SK-N-SH treated with all-trans-retinoic acid at 6 μM for 48 hours (cell line): ENCODE measurements at places on chromosomes 7 and 10.
A peak's percentile ranks its signal among the peaks of the same experiment; 100 is the strongest.

DNA sequence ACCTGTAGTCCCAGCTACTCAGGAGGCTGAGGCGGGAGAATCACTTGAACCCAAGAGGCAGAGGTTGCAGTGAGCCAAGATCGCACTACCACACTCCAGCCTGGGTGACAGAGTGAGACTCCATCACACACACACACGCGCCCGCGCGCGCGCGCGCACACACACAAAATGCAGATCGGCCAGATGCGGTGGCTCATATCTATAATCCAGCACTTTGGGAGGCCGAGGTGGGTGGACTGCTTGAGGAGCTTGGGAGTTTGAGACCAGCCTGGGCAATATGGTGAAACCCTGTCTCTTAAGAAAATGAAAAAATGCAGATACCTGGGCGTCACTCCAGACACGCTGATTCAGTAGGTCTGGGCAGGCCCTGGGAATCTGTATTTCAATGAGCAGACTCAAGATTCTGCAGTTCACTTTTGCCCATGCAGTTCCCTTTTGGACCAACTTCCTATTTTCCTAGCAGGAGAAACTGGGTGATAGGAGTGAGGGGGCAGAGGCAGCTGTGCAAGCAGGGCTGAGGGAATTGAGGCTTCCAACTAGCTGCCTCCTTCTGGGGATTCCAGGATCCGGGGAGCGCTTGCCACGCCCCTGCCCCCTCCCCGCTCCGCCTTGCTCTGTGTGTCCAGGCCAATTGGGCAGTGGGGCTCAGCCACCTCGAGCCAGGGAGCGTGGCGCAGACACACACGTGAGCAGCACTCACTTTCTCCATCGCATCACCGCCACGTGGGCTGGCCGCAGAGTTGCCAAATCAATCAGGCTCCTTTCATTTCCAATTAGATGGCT, 173.6 kb downstream of the SH3PXD2A start:
- ATAC-seq = no peak

DNA sequence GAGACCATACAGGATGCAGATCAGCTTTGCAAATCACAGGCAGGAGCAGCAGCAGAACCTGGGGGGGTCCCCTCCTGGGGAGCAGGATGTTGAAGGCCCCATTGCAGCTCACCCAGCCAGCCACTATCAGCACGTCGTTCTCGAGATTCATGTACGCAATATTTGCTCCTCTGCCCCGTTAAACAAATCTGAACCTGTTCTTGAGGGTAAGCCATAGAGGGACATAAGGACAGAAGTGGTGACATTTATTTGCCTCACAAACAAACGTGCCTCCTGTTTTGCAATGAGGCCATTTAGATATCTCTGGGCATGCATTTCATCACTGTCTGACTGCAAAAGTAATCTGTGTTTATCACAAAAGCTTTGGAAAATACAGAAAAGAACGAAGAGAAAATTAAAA, 87.3 kb upstream of the BAIAP2L1 start:
- ATAC-seq = no peak

DNA sequence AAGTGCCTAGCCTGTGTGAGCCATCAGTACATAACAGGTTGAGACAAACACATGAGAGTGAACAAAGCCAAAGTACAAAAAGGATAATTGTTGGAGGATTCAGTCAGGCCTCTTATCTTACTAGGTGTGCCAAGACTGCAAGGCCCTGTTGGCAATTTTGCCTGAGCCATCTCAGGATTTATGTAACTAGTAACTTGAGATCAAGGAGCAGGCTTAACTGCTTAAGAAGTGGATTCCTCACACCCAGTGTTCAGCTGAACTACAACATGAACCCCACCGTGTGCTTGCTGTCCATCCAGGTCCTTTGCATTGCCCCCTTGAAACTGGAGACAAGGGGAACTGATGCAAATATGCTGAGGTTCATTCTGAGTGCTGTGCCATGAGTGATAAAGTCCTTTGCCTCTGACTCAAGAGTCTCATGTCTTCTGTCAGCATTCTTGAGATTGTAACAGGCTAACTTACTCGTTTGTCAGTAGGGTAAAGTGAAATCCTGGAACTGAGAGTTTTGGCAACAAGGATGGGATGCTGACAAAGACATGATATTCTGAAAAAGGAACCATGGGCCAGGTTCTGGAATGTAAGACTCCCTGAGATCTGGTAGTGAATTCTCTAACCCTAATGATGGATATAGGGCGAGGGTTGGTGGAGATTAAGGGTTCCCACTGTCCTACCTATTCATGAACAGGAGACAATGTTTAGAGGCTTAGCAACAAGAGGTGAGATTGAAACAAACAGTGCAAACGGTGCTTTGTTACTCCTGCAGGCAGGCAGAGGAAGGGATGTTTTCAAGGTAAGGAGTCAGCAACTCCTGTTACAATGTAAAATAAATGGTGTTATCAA, 44.1 kb upstream of the GATAD1 start:
- ATAC-seq = peak; percentile 48

- ATAC-seq = peak; percentile 38; the same call in 2 of the 3 replicates
These were observed 364.0 kb upstream of the LRGUK start for GRCh38 chr7:133763076-133763640.

DNA sequence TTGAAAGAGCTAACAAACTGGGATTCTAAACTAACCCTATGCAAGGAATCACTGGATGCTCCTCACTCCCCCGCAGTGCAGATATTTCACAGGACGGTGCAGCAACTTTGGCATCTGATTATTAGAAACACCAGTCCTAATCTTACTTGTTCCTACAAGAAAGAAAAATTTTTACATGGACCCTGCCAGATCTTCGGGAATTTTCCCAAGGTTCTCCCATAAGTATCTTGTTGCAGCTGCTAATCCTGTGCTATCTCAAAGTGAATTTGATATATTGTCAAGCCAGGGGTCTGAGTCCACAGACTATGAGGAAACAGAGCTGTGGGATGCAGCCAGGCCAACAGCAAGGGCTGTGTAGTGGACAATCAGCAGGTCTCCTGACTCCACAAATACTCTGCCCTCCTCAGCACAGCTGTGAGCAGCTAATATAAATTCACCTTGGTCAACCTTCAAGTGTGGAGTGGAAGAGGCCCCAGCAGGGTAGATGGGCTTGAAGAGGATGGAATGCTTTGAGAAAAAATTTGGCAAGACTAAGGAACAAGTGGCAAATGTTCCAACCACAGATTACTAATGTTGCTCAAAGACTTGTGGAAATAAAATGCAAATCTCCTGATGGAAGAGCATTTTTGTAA, 25.6 kb downstream of the VSTM4 start:
- ATAC-seq = no peak

DNA sequence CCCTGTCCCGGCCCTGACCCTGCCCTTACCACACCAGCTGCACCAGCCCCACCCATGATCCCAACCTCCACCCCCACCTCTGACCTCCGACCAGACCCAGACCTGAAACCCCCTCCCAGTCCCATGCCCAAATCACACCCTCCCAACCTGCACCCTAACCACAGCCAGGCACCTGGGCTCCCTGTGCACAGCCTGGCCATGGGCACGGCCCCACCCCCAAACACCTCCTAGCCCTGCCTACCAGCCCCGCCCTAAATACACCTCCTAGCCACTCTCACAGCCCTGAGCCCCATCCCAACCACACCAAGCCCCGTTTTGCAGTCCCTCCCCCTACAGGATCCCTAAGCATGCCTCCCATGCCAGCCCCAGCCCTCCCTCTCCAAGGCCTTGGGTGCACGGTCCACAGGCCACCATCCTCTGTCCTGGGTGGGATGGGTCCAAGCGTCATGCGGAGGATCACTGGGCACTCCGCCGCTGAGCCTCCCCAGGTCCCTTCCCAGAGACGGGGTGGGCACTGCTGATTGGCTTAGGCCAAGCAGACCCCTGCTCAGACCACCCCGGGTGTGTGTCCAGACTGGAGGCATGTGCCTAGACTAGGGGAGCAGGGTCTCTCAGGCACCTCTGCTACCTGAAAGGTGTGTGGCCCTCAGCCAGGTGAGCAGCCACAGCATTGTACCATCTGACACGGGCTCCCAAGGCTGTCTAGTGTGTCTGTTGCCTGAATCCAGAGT, 30.1 kb downstream of the INSIG1 start:
- no peak; the same call in 2 of the 3 replicates for ATAC-seq

DNA sequence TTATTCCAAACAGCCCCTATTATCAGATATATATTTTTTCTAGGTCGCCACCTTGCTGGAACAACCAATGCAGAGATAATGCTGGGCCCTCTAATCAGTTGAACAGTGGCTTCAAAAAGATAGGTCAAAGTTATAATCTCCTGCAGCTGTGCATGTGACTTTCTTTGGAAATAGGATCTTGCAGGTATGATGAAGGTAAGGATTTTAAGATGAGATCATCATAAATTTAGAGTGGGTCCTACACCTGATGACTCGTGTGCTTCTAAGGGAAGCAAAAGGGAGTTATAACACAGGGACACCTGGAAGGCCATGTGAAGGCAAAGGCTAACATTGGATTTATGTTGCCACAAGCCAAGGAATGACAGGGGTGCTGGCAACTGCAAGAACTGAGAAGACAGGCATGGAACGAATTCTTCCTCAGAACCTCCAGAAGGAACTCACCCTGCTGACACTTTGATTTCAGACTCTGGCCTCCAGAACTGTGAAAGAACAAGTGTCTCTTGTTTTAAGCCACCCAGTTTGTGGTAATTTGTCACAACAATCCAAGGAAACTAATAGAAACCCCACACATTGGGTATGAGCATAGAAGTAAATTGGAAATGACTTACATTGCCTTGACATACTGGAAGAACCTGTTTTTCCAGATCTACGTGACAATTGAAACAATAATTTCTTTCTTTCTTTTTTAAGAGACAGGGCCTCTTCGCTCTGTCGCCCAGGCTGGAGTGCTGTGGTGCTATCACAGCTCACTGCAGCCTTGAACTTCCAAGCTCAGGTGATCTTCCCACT, 34.4 kb downstream of the CCDC71L start:
- no peak for ATAC-seq

GRCh38 chr10:122639801-122640200, 59.8 kb downstream of the C10orf120 start:
- ATAC-seq = no peak

DNA sequence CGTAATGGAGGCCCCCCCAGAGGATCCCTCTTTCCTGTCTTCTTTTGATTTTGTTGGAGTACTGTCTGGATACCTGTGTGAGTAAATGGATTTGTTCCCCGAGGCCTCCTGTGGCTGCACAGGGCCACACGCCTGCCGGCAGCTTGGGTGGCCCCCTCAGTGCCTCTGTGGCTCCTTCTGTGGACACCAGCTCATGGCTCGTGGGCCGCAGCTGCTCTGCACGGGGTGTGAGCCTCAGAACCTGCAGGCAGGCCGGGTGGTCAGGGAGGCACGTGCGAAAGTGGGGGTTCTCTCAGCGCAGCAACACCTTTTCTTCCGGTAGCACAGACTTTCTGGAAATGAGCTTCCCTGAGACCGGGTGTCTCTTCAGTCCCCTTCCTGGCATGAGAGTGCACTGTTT, 70.3 kb downstream of the WDR37 start:
- no peak for ATAC-seq

DNA sequence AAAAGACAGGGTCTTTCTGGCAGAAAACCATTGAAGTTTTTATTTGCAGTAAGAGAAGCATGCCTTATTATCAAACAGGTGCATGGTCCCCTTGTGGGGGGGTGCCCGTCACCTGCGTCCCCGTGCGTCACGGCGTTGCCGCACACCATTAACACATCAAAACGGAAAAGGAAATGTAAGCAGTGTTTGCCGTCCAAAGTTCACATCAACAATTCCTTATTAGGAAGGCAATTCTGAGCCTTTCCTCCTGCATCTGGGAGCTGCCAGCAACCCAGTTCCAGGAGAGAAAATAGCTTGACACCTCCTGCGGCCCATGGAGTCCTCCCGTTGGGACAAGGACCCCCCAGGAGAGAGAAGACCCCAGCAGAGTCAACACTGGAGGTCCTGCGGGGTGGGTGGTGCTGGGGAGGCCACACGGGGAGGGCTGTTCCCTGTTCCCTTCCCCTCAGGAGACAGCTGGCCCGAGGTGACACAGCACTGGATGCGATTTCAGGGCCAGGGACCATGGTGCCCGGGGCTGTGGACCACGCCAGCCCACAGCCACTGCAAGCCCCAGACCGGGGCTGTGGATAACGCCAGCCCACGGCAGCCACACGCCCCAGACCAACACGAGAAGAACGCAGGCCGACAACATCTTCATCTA, 39.5 kb downstream of the DIP2C start:
- ATAC-seq = no peak

DNA sequence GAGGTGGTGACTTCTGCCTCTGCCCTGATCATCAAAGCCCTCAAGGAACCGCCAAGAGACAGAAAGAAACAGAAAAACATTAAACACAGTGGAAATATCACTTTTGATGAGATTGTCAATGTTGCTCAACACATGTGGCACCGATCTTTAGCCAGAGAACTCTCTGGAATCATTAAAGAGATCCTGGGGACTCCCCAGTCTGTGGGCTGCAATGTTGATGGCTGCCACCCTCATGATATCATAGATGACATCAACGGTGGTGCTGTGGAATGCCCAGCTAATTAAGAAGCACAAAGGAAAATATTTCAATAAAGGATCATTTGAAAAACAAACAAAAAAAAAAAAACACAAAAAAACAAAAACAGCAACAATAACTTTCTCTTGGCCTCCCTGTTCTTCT, 59.5 kb upstream of the TOMM7 start:
- ATAC-seq = no peak

DNA sequence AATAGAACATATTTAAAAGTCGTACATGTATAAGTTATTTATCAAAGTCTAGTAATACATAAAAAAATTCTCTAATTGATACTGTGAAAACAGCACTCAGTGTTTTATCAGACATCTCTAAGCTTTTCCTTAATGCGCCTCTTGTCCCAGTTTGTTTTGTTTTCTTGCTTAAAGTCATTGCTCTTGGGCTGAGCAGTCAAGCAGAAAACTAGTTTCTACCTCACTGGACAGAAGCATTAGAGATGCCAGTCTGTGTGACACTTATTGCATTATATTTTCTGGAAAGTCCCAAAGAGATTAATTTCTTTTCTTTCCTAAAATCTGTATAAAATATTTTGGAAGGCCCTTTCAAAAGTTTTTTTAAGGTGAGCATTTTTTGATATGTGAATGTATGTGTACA, 236.2 kb downstream of the PCLO start:
- ATAC-seq = no peak

GRCh38 chr10:3635211-3635671, 149.8 kb downstream of the KLF6 start:
- ATAC-seq = peak; percentile 15; the same call in 1 of the 3 replicates

GRCh38 chr7:81366546-81366945, 403.3 kb downstream of the HGF start:
- no peak for ATAC-seq

DNA sequence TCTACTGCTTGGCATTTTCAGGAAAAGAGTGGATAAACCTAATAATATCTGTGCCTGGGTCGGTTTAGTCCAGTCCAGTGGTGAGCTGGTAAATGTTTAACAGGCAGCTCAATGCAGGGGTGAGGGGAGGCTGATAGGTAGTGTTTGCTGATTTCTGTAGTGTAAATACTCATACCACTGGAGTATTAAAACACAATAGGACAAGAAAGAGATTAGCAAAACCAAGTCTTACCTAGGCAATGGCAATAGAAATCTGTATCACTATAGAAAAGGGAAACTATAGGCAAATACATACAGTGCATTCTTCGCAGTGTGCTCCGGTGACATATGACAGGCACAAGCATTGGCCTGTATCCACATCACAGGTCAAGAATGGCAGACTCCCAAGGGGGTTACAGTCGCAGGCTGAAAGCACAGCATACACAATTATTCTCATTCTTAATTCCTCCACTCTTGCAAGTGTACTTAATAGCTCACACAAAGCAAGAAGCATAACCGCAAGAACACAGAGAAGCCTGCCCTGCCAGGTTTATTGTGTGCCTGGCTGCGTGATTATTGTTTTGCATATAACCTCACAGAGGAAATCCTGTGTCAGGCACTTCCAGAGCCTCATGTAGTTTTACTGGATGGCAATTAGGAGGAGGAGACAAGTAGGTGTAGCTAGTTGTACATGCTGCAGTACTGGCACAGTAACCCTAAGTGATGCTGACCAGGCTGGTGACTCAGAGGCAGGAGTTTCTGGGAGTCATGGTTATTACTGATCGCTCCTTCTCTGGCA, 35.0 kb downstream of the LAMB4 start:
- peak; percentile 93 for ATAC-seq
